Hypothalamus (tissue), 51 donors: ENCODE measurements at places on chromosomes 2 and 18.

DNA sequence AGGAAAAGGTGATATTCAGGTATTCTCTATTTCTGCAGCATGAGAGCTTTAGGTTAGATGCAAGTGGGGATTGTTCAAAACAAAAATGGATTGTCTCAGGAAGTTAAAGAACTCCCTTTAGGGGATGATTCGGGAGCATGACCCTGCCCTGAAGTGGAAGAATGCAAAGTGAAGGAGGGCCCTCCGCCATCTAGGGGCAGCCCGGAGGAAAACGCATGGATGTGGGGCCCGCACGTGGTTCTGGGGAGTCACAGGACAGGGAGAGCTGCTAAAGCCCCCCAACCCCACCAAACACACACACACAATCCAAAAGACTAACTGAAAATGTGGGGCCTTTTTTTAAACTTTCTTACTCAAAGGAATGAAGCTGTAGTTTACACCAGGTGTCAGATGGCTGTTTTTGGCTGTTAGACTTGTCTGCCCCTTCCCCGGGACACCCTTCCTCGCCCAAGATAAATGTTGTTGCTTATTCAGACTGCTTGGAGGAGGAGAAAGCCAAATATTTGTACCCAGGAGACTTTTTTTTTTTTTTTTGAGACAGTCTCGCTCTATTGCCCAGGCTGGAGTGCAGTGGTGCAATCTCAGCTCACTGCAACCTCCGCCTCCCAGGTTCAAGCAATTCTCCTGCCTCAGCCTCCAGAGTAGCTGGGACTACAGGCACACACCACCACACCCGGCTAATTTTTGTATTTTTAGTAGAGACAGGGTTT, 78.8 kb downstream of the HNRNPLL start:
- no peak for DNase-seq

DNA sequence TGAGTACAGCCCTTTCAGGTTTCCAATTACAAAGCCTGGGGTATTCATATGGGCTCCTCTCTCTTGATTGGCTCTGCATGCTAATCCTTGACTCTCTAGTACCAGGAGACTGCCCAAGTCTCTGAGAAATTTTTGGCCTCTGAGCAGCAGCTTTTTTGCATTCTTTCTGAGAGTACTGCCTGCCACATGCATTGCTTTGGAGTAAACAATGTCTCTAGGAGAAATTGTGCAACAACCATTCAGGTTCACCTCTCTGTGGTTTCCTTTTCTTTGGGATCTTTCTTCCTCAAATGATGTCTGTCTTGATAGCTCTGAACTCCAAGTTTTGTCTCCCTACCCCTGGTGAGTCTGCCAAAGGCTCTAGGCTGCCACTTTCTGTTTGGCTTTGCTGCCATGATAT, 115.8 kb upstream of the SETBP1 start:
- DNase-seq = no peak

DNA sequence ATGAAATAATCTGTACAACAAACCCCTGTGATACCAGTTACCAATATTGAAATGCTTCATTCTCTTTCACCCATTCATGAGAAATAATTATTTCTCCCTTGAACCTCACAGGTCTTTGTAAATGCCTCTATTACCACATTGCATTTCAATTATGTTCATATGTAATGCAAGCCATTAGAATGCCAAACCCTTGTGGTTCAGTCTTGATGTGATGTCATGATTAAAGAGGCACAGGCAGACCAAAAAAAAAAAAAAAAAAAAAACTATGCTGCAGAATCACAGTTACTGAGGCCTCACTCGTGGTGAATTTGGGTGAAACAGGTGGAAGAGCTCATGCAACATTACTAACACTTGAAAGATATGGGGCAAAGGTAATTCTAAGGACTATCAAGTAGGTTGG, 9.4 kb upstream of the EPG5 start:
- DNase-seq = no peak

DNA sequence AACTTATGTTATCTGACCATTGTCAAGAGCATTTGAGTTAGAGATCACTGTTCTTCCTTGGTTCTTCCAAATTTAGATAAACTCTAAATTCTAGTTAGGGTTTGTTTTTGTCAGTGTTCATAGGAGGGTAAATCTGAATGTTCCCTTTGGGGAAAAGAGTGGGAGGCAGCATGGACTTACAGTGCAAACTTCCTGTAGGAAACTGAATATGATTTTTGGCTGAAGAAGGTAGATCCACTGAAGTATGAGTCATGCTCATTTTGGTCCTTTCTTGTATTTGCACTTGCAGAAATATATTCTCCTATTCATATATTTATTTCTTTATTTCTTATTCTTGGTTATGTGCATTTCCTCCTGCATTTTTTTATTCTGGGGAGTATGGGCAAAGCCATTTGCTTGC, 27.3 kb downstream of the CCDC85A start:
- DNase-seq = no peak

DNA sequence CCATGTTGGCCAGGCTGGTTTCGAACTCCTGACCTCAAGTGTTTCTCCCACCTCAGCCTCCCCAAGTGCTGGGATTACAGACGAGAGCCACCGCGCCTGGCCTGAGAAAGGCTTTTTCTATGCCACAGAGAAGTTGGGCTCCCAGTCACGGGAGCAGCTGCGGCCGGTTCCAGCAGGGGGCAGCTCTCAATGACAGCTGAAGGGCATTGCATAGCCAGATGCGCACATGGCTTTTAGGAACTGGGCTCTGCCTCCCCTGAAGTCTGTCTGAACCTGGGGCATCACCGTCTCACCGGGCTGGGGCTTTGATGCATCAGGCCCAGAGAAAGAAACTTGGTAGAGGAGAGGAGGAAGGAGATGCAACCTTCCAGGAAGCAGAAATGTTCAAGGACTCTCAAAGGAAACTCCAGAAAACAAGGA, 84.2 kb upstream of the LAPTM4A start:
- DNase-seq = peak; percentile 5

- DNase-seq = no peak
Observed at GRCh38 chr2:41775366-41776025, 272.3 kb upstream of the PKDCC start.

- no peak for DNase-seq
Observed at GRCh38 chr2:168404764-168405163, 51.3 kb upstream of the CERS6 start.
